Fibroblast of villous mesenchyme (primary cell): ENCODE measurements at places on chromosomes 7 and 10.

DNA sequence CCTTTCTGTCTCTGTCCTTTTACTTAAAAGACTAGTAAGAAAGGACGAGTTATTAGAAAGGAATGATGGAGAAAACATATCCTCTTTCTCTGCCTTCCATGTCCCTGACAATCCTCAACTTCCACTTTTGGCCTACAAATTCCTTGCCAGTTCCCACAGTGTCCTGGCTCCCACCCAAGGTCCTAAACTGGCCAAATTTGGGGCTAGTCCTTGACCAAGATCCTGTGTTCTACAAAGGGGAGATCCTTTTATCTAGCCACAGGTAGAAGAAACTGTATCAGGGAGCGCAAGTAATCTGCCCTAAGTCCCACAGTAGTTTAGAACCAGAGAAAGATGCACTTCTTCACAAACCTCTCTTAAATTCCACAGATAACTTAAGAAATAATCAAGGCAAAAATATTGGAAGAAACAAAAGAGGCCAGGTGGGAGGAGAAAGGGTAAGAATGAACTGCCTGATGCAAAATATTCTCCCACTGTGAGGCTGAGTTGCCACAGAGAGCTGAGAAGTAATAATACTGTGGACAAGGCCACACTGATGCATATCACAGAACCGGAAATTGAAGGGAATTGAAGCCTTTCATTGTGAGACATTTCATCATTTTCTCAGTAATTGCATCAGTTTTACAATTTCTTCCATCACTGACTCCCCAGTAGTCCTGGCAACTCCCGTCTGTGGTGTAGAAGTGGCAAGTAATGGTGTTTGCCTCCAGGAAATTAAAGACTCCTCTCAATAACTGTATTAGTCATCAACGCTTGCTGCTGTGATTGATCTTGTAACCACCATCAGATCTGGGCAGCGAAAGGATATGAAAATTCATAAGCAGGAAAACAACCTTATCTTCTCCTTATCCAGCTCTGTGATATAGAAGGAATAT lies 47.2 kb downstream of the DNAJC12 start:
- DNase-seq = peak; percentile 38

DNA sequence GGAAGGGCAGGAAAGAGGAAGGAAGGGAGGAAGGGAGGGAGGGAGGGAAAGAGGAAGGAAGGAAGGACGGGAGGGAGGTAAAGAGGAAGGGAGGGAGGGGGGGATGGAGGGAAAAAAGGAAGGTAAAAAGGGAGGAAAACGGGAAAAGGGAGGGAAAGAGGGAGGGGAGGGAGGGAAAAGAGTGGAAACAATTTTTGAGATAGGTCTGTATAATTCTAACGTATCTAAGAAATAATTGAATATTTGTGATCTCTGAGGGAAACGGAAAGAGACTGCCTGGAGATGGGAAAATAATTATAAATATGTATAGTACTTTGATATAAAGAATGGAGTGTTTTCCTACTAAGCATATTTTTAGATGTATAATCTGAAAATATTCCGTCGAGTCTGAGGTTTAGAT lies 158.2 kb upstream of the FOXK1 start:
- no peak for DNase-seq

DNA sequence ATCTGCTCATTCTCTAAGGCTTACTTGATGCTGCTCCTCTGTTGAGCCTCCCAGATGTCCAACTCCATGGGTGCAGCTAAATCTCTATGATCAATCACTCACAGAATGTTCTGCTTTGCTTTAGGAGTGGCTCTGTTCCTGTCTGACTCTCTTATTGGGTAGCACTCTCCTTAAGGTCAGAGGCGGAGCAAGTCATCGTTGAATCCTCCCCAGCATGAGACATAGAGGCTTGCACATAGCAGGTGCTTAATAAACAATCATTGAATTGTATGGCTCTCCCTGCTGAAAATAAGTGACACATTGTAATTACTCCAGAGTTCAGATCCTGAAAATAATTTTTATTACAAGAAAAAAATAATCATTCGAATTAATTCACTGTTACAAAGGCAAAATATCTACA lies 69.7 kb downstream of the NPS start:
- DNase-seq = no peak

DNA sequence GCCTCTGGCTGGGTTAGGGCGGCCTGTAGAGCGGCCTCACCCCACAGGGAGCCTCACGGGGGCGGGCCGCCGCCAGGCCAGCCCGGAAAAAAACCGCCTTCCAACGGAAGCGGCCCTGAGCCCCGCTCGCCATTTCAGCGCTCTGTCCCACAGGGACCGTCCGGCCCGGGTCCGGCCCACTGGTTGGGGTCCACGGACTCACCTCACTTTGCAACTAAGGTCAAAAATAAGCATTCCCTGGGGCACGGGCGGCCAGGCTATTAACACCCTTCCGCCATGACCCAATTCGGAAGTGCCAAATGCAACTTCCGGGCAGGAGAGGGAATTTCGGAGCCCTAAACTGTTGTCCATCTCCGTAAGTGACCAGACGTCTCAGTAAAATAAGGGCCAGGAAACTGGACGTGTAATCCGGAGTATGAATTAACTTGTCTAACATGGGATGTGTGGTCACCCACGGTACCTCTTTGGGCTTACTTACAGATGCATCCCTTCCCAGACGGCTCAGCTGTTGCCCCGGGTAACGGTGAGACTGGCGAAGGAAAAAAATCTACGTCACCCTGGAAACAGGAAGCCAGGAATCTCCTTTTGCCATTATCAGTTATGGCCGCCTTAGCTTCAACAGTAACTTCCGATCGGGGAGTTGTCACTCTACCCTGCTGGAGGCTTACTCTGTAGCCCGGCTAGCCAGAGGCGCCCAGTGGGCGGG lies at the start of gene BBIP1:
Gene BBIP1, minus strand, starts transcription at position 538 of the 706 bp plus-strand sequence. CDS start 1,023 bp downstream, outside the sequence.
- peak; percentile 100 for DNase-seq

GRCh38 chr7:47670729-47671128 lies 88.8 kb upstream of the TNS3 start:
- no peak for DNase-seq

DNA sequence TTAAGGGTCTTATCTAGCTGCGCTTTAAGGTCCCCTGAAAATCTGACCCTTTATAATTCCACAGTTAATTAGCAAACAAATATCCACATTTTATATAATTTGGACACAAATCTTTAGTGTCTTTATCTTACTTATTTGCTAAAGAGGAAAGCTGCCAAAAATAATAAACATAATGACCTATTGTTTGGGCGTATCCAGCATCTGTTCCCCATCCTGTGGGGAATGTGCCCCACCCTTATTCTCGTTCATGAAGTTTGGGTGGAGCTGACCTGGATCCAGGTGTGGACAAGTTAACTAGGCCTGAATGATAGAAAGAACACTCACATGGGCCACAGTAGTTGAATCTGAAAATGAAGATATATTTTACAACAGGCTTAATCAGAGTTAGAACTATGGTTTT lies 218.3 kb downstream of the CRPPA start:
- no peak for DNase-seq
